CD4-positive, alpha-beta T cell treated with Interferon alpha-2 for 1 hour (primary cell): ENCODE measurements at places on chromosomes 12 and 14.
A peak's percentile ranks its signal among the peaks of the same experiment; 100 is the strongest.

- DNase-seq = peak; percentile 74
Measured at GRCh38 chr14:21924479-21924878, 250.9 kb upstream of the OR4E1 start.

DNA sequence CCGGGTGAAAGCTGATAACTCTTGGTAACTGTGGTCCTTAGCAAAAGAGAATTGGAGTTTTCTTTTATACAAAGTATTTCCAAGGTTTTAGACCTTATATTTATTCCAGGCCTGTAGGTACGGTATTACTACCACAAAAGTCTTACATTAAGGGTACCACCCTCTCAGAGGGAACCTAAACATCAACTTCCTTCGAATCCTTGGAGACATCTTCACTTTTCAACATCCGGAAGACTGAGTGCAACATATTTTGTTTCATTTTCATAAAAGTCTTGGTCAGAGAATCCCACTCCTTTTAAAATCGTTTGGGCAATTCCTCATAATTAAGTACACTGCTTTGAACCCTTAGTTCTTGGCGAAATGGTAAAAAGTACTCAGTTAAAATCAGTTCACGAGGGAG lies 1.2 kb downstream of the CNOT2 start:
- no peak for DNase-seq

DNA sequence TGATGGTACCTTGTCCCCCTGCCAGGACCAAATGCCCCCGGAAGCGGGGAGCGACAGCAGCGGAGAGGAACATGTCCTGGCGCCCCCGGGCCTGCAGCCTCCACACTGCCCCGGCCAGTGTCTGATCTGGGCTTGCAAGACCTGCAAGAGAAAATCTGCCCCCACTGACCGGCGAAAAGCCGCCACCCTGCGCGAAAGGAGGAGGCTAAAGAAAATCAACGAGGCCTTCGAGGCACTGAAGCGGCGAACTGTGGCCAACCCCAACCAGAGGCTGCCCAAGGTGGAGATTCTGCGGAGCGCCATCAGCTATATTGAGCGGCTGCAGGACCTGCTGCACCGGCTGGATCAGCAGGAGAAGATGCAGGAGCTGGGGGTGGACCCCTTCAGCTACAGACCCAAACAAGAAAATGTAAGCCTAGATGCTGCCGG lies 410 bp downstream of the MYF6 start:
- DNase-seq = no peak

- DNase-seq = peak; percentile 39
Measured at GRCh38 chr12:64625243-64626077, 15.2 kb downstream of the RASSF3 start.

- DNase-seq = no peak
Measured at GRCh38 chr12:19576506-19577280, 137.4 kb downstream of the AEBP2 start.

DNA sequence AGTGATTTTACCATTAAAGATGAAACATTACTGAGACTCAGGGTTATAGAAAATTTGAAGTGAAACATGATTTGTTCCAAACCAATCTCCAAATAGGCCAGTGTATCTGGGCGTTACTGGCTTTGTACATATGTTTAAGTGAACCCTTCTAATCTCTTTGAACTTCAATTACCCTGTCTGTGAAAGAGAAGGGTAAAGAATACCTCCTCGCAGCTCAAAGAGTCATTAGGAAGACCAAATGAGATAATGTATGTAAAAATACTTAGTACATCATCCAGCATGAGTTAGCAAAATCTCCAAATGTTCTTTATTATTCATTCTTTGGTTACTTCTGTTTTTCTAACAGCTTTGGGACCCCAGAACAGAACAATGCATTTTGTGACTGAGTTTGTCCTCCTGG lies at the start of gene OR11H6:
Gene OR11H6, plus strand, starts transcription at position 301 of the 400 bp plus-strand sequence. Its CDS starts 0 bp downstream, at position 301.
- DNase-seq = no peak

GRCh38 chr14:79265366-79265946 lies 945.8 kb downstream of the DIO2 start:
- no peak for DNase-seq

GRCh38 chr14:100362311-100362927 lies 39.3 kb downstream of the SLC25A47 start:
- no peak for DNase-seq

DNA sequence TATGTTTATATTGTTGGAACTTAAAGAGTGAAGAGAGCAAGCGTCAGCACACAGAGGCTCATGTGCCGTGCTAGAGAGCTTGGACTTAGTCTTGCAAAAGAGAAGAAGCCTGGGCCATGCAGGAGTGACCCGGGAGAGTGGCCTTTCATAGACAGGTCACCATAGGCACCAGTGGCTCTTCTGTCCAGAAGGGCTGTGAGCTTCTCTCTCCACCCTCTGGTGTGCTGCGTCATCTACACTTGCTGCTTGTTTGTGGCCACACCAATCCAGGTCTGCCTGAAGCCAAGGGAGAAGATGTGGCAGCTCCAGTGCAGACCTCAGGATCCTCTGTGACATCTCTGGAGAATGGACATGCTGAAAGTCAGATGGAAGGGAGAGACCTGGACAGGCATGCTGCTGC lies 74.4 kb downstream of the NTF3 start:
- DNase-seq = no peak

GRCh38 chr12:54017878-54018467 lies 9.2 kb downstream of the HOXC8 start:
- DNase-seq = peak; percentile 83

GRCh38 chr12:104463368-104463767 lies 6.6 kb downstream of the CHST11 start:
- peak; percentile 28 for DNase-seq
